ENCODE measurements at places on chromosomes 1 and 21. TPM values are rescaled to one million over a fixed set of nuclear protein-coding genes. Genes with fewer than 3 reads are reported as not detected.

Gene OR2T2
- total RNA-seq, result not detected

Gene ST6GALNAC3
- 1.5 TPM for total RNA-seq

Gene KRTAP7-1
- total RNA-seq, result not detected

Gene PDE4B
- 0.23 TPM for total RNA-seq

Gene OR2T35
- total RNA-seq, result not detected

Gene GSTM5
- total RNA-seq, result 1.3 TPM

Gene RPS6KC1
- 7.2 TPM for total RNA-seq

Gene CACNA1S
- total RNA-seq, result not detected

Gene MFAP2
- 15.0 TPM for total RNA-seq

Gene KMO
- total RNA-seq, result 0.09 TPM

Gene ADAMTSL4
- 2.6 TPM for total RNA-seq

Gene TAF13
- 11.7 TPM for total RNA-seq

Gene SHE
- 1.0 TPM for total RNA-seq

Gene SPRR2F
- total RNA-seq, result 0.35 TPM

Gene RHOC
- total RNA-seq, result 44.0 TPM

Gene INSRR
- 0.12 TPM for total RNA-seq

Gene S100A9
- 6.8 TPM for total RNA-seq

Gene C1QB
- 55.9 TPM for total RNA-seq

Gene LAD1
- 28.7 TPM for total RNA-seq

Gene PDPN
- 0.91 TPM for total RNA-seq

Gene RIMKLA
- total RNA-seq, result 2.2 TPM

Gene RNU1-1
- total RNA-seq, result 2,332 TPM

Gene LAPTM5
- 80.5 TPM for total RNA-seq

Gene CFAP74
- total RNA-seq, result not detected

Gene ZMYND12
- 2.3 TPM for total RNA-seq

Gene MX2
- 5.4 TPM for total RNA-seq

Gene SLC6A9
- 5.7 TPM for total RNA-seq

Gene ATF3
- 8.3 TPM for total RNA-seq

Gene AGT
- total RNA-seq, result 8.8 TPM

Gene FAM72D
- 0.08 TPM for total RNA-seq

Gene RBBP4
- 61.6 TPM for total RNA-seq

Gene UTS2
- total RNA-seq, result not detected

Gene ADAMTS5
- total RNA-seq, result 0.66 TPM

Data from pancreas (tissue), 10 donors.